ENCODE measurements at places on chromosomes 1 and 21.

DNA sequence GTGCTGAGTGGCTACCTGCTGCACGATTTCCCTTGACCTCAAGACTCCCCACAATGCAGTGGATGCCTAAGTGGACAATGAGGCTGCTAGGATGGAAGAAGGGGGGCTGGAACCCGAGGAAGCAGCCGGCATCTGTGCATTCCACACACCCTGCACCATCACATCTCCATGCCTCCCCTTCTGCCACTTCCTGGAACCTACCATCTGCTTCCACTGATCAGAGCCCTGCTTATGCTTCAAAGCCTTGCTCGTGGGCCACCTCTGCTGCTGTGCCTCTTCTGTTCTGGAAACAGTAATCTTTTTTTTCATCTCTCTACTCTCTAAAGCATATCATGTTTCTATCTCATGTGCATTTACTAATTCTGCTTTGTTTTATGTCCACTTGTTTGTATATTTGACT is 66.2 kb upstream of the WDR26 start:
- DNase-seq = no peak

GRCh38 chr1:21820597-21821232 is 8.7 kb downstream of the LDLRAD2 start:
- no peak for DNase-seq

- no peak for DNase-seq
Measured at GRCh38 chr1:24161270-24161669, 18.3 kb upstream of the IL22RA1 start.

DNA sequence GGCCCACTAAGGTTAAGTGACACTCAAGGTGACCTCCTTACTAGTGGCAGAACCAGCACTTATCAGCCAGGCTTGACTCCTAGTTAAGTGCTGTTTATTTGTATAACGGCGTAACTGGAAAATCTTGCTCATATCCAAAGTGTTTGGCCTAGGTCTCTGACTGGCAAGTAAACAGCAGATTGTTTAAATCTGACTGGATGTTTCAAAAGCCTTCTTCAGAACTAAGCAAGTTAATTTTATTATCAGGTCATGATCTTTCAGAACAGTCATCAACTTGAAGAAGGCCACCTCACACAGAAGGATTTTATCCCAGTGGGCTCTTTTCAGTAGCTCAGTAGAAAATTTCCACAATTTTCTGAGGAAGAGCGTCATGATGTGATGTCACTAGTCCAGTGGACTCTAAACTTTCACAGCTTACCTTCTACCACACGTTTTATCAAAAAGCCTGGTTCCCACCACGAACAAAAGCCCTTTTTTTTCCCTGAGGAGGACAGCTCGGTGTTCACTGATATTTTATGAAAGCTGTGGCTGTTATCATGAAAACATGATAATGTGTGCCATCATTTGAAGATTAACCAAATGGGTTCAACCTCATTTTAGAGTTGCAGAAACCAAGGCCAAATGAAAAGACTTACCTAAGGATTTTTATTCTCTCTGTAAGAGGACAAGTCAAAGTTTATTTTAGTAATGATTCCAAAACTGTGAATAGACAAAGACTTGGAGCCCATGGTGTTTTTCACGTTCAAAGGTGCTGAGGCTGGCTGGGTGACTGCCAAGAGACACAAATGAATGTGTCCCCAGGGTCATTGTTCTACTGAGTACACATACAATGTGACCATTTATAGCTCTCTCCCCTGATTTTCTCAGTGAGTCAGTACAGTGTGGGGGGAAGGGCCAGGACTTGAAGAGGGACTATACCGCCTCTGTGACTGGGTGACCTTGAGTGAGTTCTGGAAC is 9.1 kb downstream of the SGIP1 start:
- peak; percentile 86 for DNase-seq

DNA sequence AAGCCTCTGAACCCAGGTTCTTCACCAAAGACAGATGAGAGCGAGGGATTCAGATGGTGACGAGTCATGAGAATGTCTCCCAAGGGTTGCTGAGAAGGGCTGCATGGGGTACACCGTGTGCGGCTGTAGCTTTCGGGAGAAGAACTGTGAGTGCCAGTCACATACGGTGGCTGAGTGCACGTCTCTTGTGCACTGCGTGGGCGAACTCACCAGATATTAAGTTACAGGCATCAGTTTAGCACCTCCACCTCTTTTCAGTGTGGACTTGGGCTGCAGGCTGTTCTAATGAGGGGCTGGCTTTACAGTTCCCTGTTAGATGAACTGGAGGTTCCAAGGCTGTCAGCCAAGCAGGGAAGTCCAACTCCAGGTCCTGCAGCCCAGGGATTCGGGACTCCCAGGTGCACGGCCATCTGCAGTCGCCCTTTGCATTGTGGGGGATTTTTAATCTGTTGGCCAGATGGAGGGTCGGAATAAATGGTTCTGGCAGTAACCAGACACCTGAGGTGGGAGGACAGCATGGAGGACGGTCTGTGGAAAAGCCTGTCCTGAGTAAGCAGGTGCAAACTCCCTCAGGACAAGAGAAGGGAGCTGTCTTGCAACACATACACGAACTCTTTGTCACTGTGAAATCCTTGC is 26.5 kb upstream of the AVPR1B start:
- no peak for DNase-seq

GRCh38 chr21:42850866-42851391 is 28.4 kb downstream of the WDR4 start:
- DNase-seq = no peak

DNA sequence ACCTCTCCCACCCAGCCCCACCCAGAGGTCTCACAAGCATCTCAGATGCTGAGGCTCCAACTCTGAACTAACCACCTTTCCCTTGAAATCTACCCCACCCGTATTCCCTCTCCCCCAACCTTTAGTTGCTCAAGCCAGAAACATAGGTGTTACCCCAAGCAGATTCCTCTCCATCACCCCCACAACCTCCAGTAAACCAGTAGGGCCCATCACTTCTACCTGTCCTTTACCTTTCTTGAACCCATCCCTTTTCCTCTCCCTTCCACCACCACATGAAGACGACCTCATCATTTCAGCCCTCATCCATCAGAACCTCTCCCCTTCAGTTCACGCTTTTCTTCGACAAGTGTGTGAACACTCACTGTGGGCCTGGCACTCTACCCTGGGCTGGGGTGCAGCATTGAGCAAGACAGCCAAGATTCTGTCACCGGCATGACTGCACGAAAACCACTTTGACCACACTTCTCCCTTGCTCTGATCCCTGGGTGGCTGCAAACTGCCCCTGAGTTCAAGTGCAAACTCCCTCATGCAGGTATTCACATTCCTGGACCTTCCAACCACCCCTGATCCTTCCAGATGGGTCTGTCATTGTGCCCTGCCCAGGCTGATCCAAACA is 65.5 kb upstream of the LAPTM5 start:
- DNase-seq = no peak

DNA sequence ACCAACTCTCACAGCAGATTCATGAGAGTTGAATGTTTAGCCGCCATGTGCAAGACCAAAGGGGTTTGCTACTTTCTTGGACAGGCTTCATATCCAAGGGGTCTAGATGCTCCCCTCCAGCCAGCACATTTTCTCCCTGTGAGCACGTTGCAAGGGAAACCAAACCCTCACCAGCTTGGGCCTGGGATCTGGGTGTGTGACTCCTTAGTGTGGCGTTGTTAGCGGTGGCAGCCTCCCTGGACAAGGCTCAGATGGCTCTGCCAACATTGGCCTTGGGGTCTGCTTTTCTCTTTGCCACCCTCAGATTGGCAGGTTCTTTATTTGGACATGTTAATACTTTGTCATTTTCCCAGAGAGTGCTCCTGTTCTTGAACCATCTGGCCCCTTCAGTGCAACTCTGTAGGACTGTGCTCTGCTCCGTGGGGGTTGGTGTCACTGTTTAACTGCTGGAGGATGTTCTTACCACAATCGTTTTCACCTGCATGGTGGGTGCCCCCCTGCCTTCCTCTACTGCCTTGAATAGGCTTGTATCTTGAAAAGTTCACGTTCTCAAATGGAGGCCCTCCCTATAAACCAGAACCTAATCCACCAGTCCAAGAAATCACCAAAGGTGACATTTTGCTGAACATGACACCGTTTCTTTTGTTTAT is 13.4 kb downstream of the ABCG1 start:
- DNase-seq = no peak

DNA sequence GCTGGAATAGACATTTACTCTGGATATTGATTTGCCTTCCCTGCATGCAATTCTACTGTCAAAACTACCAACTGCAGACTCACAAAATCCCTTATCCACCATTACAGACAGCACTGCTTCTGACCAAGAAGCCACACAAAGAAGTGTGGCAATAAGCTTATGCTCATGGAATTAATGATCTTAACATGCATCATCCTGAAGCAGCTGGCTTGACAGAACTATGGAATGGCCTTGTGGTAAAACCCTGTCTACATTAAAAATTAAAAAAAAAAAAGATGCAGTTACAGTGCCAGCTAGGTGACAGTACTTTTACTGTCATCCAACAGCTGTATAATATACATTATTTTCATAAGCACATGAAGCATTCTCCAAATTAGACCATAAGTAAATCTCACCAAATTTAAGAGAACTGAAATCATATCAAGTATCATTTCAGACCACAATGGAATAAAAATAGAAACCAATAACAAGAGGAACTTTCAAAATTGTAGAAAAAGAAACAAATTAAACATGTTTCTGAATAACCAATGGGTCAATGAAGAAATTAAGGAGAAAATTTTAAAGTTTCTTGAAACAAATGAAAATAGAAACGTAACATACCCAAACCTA is 70.7 kb downstream of the SCMH1 start:
- no peak for DNase-seq

DNA sequence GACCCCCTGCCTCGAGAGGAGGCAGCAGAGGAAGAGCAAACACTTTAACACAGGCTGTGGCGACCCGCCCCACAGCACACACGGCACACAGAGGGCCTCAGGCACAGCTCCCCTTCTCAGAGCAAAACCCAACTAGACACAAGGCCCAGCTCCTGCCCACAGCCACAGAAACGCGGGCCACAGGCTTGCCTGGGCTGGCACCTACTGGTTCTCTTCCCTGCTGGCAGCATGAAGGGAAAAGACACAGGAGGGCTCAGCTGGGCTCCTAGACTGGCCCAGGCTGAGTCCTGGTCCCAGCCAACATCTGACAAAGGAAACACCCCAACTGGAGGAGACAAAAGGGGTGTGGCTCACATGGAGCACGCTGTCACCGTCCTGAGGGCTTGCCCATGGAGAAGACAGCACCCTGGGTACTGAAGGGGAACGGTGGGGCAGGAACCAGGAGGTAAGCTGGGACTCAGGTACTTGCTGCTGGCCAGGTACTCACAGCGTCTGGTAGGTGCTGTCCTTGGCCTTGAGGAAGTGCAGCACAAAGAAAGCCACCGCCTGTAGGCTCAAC is 3.5 kb downstream of the CD164L2 start:
- DNase-seq = no peak
